Occipital lobe (tissue), 3 donors: ENCODE measurements at places on chromosomes 1 and 21. TPM values are rescaled to one million over a fixed set of nuclear protein-coding genes. Genes with fewer than 3 reads are reported as not detected.

DNA sequence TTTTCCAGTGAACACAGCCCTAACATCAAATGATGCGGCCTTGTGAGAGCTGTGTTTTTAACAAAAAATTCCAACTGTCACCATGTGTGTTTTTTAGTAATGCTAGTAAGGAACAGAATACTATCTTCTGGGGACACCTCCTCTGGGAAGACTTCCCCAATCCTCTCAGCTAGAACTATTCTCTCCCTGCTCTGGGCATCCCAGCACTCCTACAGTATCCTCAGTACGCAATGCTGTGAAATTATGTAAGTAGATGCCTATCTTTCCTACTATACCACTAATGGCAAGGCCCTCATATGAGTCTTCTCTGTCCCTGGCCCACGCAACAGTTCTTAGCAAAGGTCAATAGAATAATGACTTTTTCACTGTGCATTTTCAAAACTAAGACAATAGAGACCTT is 19.5 kb upstream of the TTC39A start:
- DNase-seq, result no peak

Gene ERG
- total RNA-seq, result 1.2 TPM

- DNase-seq, result no peak
Measured at GRCh38 chr21:41139275-41139674, 28.7 kb upstream of the BACE2 start.

Gene HCRTR1
- 1.1 TPM for total RNA-seq

GRCh38 chr1:5287178-5288150 is 633.1 kb downstream of the AJAP1 start:
- DNase-seq, result no peak

GRCh38 chr1:237864338-237865244 is 26.1 kb downstream of the ZP4 start:
- peak; percentile 63 for DNase-seq

- DNase-seq, result no peak
Measured at GRCh38 chr1:53549287-53549686, 90.1 kb downstream of the DMRTB1 start.

DNA sequence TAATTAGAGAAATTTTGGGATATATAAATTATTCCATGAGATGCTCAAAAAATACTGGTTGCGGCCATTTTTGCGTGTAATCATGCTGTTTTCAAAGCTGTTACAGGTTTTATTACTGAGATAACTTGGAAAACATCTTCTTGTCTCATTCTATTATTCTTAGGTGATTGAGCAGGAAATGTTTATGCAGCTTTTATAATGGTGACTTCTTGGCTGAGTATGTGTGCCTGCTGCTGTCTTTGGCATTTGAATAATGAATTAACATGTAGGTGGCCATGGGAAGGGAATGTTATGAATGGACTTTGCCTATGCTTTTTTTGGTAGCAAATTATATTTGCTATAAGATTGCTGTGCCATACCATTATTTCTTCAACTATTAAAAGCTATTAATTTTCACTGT is 52.5 kb downstream of the RASAL2 start:
- no peak for DNase-seq
